ENCODE measurements at places on chromosomes 16 and 17. TPM values are rescaled to one million over a fixed set of nuclear protein-coding genes. Genes with fewer than 3 reads are reported as not detected.

CPD gene
- 335 TPM for total RNA-seq

SRCIN1 gene
- total RNA-seq, result not detected

GALR2 gene
- not detected for total RNA-seq

NDE1 gene
- 41.4 TPM for total RNA-seq

TVP23A gene
- not detected for total RNA-seq

CRYBA1 gene
- not detected for total RNA-seq

RBFOX1 gene
- total RNA-seq, result not detected

PIPOX gene
- 2.3 TPM for total RNA-seq

TP53TG3C gene
- not detected for total RNA-seq

ZNF213 gene
- 4.2 TPM for total RNA-seq
